SW 1271 (cell line): ENCODE measurements at places on chromosomes 11 and 22.

- no peak for DNase-seq
Measured at GRCh38 chr11:102061276-102061675, 14.0 kb downstream of the CFAP300 start.

GRCh38 chr11:115764176-115764575 lies 260.0 kb upstream of the CADM1 start:
- no peak for DNase-seq

- DNase-seq, result no peak
Measured at GRCh38 chr11:116231543-116231942, 541.2 kb downstream of the BUD13 start.

GRCh38 chr11:7450836-7451235 lies 34.5 kb upstream of the OLFML1 start:
- DNase-seq, result no peak

DNA sequence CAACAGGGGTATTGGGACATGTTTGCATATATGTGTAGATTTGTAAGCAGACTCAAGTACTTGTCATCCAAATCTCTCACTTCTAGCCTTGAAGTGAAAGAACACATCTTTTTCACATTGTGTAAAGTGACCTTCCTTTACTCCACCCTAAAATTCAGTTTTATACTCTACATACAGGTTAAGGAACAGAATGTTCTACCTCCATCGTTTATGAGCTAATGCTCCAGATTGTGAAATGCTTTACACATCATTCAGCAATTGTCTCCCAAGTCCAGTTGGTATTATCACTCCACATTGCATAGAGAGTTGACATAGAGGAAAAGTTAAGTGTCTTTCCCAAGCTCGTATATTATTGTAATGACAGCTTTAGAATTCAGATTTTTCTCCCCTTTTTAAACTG lies 46.1 kb upstream of the BLID start:
- DNase-seq, result no peak

DNA sequence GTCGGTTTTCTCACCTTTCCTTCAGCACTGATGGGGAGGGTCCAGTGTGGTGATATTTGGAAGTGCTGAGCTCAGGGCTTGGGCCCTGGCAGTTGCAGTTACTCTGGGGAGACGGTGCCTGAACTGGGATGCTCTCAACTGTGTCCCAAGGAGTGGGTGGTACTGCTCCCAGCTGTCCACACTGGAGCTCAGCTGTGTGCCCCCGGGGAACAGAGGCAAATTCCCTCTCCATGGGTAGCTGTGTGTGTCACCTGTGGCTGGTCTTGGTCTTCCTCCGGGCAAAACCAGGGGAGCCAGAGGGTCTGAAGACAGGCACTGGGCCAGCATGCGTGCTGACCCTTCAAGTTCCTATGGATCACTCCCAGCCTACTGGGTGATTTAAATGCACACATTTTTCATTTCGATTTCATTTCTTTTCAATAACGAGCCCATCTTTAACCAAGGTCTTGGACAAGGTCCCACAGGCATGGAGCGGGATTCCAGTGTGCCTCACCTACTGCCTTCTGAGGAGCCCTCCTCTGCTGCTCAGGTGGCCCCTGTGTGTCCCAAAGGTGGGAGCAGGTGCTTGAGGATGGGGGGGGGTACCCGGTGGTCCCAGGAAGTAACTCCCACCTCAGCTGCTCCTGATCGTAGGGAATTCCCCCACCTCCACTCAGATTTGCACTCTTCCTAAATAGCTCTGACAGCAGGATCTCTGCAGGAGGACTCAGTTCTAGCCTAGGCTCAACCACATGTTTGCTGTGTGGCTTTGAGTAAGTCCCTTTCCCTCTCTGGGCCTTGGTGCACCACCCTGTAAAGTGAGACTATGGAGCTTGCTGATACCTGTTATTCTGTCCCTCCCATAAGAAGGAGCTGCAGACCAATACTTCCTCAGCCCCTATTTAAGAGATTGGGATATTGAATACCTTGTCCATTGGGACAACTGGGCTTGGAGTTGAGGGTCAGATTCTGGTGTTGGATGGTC lies 16.8 kb downstream of the PRDM11 start:
- DNase-seq, result no peak

DNA sequence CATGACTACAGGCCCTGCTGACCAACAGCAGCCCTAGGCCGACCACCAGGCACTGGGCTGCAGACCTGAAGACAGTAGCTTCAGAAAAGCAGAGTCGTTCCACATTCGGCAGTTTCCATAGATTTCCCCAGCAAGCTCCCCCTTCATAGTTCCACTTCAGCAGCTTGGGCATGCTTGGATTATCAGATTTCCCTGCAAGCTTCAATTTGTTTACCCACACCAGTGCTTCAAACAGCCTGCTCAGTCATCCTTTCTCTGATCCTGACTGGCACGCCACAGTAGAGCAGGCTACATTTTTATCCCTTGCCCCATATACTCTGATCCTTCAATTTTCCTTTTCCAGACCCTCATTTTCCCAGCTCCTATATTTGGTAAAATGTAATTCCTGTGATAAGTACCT lies 51.1 kb upstream of the CFAP300 start:
- no peak for DNase-seq

DNA sequence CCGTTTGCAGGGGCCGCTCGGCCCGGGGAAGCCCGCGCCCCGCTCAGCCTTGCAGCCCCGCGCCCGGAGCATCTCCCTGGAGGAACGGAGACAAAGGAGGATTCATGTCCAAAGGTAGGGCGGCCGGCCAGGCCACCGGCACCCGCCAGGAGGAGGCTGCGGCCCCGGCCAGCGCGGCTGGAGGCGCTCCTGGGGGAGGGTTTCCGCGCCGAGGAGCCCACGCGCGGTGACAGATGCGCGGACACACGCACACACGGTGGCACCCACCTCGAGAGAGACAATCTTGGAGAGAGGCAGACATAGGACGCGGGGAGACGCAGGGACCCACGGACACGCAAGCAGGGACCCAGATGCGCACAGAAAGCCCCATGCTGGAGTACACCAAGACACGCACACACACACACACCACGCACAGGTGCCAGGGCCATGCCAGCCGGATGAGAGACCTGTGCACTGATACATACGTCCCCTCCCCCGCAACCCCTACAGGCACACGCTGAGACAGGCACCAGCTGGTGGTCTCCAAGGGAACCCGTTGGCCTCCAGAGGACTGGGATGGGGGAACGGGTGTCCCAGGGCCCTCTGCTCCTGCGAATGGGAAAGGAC lies 7.8 kb downstream of the SEPTIN3 start:
- no peak for DNase-seq

DNA sequence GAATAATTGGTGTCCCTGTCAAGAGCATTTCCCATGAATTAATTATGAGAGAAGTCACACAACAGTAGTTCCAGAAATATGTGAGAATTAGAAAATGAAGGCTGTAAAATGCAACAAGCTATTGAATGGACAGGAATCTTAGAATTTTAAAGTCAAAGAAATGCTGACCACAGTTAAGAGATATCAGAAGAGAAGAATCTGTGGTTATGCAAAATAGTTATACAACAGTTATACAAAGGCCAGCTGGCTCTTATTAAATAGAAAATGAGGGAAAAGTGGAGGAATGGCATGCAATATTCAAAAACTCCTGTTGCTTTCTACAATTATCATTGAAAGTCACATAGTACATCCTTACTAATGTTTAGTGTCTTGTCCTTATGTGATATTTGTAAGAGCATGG lies 27.4 kb downstream of the CASP12 start:
- DNase-seq, result no peak

- DNase-seq, result no peak
Measured at GRCh38 chr11:131637469-131638175, 267.2 kb downstream of the NTM start.

DNA sequence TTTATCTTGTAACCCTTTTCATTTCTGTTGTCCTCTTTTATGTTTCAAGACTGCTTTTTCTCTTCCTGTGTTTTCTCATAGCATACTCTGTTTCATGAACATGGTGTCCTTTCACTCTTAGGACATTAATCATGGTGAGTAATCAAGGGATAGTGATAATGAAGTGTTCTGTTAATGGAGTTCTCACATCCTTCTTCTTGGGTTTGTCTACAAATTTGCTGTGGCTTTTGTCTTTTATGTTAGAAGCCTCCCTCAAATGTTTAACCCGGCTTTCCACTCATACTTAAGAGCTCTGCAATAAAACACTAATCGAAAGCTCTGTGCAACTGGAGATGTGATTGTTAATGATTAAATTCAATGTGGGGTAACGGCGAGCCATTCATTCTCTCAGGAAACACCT lies 593.6 kb downstream of the NELL1 start:
- no peak for DNase-seq

GRCh38 chr11:60939301-60939700 lies 12.7 kb downstream of the SLC15A3 start:
- no peak for DNase-seq

- DNase-seq, result no peak
Measured at GRCh38 chr22:46521994-46522393, 15.4 kb downstream of the CELSR1 start.

DNA sequence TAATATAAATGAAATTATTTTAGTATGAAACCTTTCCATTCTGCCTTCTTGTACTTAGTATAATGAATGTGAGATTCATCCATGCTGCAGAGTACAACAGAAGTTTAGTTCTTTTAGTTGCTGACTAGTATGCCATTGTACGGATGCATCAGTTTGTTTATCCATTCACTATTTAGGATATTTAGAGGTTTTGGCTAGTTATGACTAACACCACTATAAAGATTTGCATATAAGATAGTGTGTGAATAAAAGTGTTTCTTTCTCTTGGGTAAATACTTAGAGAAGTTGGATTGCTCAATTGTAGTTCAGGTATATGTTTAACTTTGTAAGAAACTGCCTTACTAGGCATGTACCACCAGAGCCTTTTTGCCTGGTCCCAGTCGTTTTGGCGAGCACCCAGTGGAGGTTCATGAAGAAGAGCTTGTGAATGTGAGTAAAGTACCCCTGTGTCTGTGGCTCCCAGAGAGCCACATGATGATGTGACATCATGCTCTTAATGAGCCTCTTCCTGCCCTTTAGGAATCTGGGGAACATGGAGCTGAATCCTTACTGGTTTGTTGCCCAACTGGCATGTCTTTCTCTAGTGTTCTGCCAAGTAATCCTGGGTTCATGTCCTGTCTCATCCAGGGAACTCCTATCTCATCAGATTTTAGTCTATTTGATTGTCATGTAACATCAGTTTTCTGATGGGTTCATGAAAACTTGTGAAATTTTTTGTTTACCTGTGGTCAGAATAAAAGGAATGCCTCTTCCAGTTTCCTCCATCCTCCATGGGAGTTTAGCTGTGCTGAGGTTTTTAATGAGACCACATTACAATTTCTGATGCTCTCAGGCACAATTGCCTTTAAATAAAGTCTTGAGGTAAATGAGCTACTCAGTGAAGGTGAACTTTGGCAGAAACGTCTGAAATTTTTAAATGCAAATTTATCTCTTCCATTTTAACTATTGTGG lies 234.8 kb downstream of the CASP12 start:
- DNase-seq, result no peak

DNA sequence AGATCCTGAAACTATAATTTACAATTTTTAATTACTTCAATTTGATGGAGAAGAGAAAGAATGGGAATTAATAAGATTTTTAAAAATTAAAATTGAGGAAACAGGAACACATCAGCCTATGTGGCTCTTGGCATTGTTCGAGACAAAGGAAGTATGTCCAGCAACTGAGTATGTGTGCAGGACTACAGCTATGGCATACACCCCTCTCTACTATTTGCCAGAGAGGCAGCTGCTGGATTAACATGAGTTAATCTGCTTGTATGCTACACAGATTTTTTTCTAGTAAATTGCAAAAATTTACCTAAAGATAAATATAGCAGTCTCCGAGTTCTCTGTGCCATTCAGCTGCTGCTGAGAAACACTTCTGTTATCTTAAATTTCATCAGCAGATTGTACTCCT lies 70.6 kb downstream of the PHF21A start:
- no peak for DNase-seq

- DNase-seq, result no peak
Measured at GRCh38 chr11:10204021-10204420, 90.0 kb downstream of the SBF2 start.

DNA sequence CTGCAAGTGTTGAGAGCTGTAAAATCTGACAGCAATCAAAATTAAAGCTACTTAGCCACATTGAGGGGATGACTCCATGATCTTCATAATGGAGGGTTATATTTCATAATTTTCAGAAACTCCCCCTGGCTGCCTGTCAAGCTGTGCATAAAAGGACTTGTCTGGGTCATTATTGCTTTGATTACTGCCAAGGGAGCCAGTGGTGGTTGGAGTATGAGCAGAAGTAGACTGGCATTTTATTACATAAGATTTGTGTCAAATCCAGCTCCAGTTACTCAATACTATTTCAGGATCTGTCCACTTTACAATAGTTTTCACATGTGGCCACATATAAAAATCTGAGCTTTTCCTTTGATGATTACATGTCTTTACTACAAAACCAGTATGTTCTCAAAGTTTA lies 108.9 kb upstream of the SLC5A12 start:
- no peak for DNase-seq

GRCh38 chr11:11813288-11813962 lies 28.3 kb upstream of the USP47 start:
- no peak for DNase-seq

DNA sequence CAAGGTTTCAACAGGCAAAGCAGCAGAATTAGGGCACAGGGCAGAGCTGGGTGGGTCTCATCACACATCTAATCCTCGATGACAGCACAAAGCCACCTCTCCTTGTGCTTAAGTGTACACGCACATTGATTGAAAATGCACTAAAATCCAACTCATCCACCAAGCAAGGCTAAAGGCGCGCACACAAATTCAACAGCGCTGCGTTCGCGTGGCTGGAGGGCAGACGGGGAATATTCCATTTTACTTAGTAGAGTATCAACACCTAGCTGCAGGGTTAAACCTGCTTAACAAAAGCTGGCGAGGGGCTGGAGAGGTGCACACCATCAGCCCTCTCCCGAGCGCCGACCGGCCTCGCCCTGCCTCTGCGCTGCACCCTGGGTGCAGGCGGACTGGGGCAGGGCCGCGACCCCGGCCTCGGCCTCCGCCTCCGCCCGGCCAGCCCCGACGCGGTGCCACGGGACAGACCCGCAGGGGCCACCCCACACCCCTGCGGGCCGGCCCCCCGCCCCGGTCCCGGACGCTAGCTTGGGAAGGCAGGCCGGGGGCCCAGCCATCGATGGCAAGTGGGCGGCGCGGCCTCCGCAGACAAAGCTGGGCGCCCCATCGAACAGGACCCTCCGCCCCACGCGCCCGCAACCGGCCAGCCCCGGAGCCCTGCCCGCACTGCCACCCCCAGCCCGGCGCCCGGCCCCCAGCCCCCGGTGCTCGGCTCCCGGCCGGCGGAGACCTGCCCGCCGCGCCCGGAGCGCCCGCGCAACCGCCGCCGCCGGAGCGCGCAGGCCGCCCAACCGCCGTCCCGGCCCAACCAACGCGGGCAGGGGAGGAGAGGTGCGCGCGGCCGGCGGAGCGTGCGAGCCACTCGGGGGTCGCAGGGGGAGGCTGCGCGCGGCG lies 929 bp downstream of the PRDM10 start:
- no peak for DNase-seq
